ENCODE measurements at places on chromosomes 6 and 20.

- DNase-seq = no peak
These were observed 651.6 kb downstream of the UTRN start for GRCh38 chr6:144936764-144937163.

- no peak for DNase-seq
These were observed 517.4 kb upstream of the JARID2 start for GRCh38 chr6:14728396-14729024.

DNA sequence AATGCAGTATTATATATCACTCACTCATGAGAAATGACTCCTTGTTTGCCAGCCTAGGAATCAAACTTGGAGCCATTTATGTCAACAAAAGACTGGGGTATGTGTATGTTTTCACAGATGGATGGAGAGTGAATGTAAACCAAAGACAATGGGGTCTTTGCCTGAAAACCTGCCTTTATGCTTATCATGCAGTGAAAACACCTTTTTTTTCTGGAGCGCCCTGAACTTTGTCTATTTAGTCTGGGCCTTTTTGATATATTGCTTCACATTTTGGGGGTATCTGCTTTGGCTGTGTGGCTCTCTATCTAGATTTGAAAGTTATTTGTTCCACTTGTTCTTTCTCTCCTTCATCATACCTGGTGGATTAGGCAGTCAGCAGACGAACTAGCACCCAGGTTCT is 848.5 kb upstream of the FLRT3 start:
- DNase-seq = no peak

DNA sequence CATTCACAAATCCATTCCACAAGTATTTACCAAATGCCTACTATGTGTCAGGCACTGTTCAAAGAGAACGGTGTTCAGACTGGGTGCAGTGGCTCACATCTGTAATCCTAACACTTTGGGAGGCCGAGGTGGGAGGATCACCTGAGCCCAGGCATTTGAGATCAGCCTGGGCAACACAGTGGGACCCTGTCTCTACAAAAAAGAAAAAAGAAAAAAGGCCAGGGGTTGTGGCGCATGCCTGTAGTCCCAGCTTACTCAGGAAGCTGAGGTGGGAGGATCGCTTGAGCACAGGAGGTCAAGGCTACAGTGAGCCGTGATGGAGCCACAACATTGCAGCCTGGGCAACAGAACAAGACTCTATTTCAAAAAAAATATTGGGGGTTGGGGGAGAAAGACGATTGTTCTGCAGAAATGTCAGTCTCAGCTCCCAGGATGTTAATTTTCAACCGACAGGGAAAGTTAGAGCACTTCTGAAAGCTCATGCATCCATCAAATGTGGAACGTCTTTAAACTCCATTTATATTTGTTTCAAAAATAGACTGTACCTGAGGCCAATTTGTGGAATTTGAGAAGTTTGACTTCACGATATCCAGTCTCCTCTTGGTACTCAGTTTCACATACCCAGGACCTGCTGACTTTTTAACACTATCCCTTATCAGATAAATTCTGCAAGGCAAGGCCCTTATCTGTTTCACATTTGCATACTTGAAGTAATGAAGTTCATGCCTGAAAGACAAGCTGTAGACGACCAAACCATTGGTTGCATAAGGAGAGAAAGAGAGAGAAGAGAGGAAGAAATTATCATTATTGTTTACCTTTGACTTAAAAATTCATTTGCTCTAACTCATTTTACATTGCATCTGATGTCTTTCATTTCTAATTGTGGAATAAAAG is 14.8 kb upstream of the BTN3A2 start:
- DNase-seq = no peak

DNA sequence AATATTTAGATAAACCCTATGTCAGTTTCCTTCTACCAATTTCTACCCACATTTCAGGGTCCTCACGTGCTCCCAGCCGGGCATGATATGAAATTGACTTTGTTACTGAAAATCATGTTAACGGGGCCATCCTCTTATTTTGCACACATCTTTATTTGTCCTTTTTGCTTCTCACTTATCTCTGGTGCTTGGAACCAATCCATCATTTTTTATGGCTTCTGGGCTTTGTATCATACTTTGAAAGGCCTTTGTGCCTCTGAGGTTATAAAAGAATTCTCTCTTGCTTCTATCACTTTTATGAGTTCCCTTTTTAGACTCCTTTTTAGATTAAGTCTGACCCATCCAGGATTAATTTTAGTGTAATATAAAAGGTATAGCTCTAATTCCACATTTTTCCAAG is 117.1 kb upstream of the PRND start:
- DNase-seq = no peak

DNA sequence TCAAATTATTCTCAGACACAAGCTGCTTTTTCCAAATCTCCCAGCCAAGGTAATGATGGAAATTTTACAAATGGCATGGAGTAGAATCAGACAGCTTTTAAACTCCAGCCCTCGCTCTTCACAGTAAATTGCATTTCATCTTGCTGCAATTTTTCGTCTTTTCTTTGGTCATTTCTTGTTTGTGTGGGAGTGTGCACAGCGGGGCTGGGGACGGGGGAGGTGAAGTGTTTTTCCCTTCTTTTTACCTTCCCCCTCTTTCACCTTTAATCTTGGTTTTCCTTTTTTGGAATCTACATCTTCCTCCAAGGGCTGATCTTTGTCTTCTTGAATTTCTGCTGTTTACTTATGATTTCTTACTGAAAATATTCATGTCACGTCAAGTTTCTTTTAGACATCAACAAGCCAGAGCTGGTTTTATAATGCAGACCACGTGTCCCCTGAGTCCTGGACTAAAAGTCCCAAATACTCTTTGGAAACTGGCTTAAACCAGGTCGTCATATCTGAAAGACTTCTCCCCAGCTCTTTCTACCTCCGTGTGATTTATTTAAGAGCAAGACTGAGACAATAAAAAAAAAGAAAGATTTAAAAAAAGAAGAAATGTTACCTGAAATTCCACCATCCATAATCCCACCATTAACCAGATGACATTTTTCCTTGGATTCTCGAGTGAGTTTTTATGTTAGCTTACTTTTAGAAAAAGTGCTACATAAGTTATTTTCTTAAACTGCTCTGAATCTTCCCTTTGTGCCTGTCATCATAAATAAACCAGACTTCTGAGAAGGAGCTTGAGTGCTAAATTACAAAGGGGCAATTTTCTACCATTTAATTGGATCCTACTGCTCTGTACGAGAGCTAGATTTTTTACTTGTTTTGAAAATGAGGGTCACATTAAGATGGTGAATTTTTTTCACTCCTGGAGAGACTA is 52.0 kb downstream of the MAP3K5 start:
- DNase-seq = no peak

GRCh38 chr6:14265049-14266021 is 147.8 kb downstream of the CD83 start:
- peak; percentile 53 for DNase-seq

GRCh38 chr20:8400486-8400885 is 268.4 kb downstream of the PLCB1 start:
- no peak for DNase-seq

DNA sequence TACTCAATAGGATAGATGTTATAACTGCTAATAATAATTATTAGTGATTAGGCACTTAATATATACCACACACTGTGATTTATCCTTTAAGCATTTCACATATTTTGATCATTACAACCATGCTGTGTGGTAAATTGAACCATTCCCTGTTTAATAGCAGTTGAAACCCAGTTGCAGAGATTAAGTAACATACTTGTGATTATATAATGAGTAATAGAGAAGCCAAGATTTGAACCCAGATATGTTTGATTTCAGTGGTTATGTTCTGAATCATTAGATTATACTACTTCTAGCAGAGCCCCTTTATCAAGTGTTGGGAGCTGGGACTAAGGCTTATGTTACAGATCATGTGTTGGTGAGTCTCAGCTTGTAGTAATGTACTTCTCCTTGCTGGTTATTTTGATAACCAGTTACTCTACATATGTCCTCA is 44.1 kb downstream of the STK4 start:
- DNase-seq = no peak

- no peak for DNase-seq
These were observed 23.5 kb downstream of the SLC17A9 start for GRCh38 chr20:62975812-62976508.

- DNase-seq = no peak
These were observed 1.9 kb upstream of the TBX18 start for GRCh38 chr6:84766118-84766798.

- no peak for DNase-seq
These were observed 758.7 kb upstream of the MAN1A1 start for GRCh38 chr6:120108061-120108795.

GRCh38 chr20:18005990-18006364 is 37.2 kb downstream of the MGME1 start:
- no peak for DNase-seq

GRCh38 chr6:142570221-142570671 is 268.4 kb downstream of the ADGRG6 start:
- no peak for DNase-seq

DNA sequence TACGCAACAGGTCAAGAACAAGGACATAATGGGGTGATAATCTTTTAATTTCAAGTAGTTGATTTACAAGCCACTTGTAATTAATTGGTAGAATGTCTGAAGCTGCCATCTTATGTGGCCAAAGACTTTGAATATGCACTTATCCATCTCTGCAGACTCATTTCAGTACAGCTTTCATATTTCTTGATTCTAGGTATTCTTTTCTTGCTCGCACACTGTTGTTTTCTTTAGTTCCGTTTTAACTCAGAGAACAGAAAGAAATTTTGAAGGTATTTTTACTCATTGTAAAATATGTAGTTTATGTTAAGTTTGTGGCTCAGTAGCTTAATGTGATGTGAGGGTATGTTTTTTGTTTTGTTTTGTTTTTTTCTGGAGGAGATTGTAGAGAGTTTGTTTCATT is 73.9 kb downstream of the UBR2 start:
- no peak for DNase-seq

- no peak for DNase-seq
These were observed 104.7 kb downstream of the BMP7 start for GRCh38 chr20:57161478-57162361.

DNA sequence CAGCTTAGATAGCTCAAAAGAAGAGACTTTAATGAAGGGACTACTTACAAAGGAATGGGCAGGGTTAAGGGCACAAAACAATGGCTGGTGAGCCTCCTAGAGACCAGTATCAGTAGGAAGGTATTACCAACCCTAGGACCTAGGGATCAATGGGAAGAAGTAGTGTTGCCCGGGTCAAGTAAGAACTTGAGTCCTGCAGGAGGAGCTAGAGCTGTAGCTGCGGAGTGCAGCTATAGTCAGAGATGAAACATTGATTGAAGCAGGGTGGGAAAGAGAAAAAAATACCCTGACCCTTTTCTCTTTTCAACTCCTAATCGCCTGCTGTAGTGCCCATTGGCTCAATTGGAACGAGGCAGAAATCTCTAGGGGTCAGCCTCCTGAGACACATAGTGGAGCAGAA is 144.0 kb downstream of the FLRT3 start:
- DNase-seq = no peak

DNA sequence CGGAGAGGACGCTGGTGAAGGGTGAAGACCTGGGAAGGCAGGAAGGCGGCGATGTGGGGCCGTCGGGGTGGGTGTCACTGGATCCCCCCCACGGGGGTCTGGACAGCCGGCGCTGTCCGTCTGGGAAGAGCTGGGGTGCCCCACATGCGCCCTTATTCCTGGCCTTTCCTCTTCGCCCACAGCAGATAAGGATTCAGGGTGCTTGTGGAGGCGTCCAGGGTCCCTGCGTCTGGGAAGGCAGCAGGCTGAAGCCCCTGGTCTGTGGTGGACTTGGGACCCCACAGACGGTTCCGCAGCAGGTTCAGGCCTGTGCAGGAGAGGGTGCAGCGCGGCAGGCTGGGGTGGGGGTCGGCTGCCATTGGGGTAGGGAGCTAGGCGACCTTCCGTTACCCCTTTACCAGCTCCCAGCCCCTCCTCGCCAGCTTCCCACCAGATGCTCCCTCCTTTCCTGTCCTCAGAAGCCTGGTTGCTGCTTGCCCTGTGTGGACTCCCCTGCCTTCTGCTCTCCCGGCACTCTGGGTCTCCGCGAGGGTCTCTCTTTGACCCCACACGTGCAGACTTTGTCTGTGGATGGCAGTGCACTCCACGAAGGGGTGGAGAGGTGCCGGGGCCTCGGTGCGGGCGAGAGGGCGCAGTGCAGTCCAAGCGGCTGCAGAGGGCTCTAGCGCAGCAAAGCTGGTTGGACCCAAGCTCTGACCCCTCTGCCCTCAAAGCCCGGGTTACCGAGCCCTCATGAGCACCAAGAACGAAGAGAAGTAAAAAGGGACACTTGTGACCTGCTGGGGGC is 2.1 kb upstream of the GATA5 start:
- DNase-seq = peak; percentile 64

DNA sequence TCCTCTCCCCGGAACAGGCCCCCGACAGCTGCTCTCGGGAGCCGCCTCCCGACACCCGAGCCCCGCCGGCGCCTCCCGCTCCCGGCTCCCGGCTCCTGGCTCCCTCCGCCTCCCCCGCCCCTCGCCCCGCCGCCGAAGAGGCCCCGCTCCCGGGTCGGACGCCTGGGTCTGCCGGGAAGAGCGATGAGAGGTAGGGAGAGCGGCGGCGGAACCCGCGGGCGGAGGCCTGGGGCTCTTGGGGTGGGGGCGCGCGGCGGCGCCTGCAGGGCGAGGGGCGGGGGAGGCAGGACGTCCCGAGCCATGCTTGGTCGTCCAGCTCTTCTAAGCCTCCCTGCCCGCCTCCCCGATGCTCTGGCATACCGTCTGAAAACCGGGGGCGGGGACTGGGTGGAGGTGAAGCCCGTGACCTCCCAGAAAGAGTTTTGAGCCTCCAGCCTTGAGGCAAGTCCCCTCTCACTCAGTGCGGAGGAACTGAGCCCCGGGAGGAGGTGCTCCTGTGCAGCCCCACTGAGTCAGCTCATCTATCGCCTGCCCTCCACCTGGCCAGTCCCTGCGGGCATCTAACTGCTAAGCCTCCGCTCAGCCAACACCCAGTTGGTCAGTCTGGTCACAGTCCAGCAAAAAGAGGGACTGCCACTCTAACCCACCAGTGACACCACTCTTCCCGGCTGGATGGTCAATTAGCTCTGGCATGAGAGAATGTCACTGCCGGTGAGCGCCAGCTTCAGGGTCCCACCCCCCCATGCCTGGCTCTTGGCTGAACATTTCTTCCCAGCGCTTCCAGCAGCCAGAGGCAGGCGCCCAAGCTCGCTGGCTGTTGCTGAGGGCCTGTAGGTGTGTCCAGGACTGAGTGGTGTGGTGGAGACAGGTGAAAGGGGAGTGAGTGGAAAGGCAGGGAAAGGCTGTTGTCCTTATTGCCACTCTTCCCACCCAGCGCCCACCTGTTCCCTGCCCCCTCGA is 482 bp downstream of the DDR1 start:
- peak; percentile 51 for DNase-seq

- DNase-seq = no peak
These were observed 3.5 kb downstream of the HLA-B start for GRCh38 chr6:31353384-31353945.

All from glutamatergic neuron (in vitro differentiated cells).